Stimulated activated CD8-positive, alpha-beta memory T cell treated with anti-CD3 and anti-CD28 coated beads, Interleukin-2, amount 100 ng/mL, for 1 hour (primary cell): ENCODE measurements at places on chromosomes 4 and X.

DNA sequence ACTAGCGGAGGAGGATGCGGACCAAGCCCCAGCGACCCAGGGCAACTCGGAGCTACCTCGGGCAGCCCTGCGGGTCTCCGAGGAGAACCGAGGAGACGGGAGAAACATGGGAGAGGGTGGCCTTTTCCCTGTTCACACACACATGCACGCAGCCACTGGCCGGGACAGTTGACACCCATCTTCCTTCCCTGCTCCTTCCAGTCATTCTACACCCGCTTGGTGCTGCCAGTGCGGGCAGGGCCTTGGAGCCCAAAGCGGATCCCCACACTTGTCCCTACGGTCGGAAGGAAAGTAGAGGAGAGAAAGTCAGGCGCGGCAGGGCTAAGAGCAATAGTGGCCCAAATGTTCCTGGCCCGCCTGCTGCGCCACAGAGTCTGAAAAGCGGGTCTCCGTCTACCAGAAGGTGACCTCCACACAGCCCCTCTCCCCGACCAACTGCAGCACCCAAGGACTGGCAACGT, 1.1 kb upstream of the PPP3CA start:
- no peak for DNase-seq

DNA sequence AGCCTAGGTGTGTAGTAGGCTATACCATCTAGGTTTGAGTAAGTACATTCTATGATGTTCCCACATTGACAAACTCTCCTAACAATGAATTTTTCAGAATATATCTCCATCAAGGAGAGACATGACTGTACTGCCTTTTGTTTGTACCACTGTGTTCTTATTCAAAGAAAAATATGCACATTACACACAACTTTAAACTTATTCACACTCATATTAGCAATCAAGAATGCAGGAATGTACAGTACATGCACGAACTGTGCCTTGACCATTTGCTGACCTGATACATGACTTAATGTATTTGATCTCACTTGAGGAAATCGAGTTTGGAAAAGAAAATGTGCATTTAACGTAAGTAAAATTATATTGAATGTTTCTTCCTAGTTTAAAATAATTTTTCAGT, 525.1 kb upstream of the AGA start:
- DNase-seq, result no peak

GRCh38 chr4:78120144-78120880, 63.2 kb downstream of the FRAS1 start:
- no peak for DNase-seq

DNA sequence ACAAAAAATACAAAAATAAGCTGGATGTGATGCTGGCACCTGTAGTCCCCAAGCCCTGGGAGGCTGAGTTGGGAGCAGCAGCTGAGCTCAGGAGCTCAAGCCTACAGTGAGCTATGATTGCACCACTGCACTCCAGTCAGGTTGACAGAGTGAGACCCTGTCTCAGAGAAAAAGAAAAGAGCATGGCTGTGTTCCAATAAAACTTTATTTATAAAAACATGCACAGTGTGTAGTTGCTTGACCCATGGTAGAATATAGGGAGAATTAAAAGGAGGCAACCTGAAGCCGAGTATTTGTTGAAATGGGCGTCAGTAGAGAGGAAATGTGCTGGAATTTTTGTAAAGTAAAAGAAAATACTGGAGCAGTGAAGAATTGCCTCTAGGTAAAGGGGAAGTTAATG, 27.0 kb downstream of the GYG2 start:
- DNase-seq, result no peak

- DNase-seq, result peak; percentile 53
Measured at GRCh38 chr4:184745831-184746795, 12.2 kb upstream of the CENPU start.
